ENCODE measurements at places on chromosomes 3 and 15.

GRCh38 chr3:6524479-6524878 lies 336.4 kb upstream of the GRM7 start:
- DNase-seq = no peak

GRCh38 chr15:38576261-38576660 lies 11.6 kb upstream of the RASGRP1 start:
- DNase-seq = no peak

DNA sequence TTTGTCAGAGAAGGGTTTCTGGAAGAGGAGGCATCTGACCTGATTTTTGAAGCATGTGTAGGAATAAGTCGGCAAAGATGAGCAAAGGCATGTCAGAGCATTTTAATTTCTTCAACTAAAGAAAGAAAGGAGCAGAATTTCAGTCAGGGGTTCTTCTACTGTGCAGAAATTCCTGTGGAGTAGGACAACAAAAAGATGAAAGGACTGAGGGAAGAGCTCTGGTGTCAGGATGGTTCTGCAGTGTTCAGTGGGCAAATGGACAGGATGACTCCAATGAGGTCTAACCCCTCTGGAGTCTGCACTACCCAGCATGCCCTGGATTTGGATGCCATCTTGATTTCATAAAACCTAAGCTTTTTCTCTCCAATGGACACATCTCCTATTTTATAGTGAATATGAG lies 47.7 kb upstream of the SIAH2 start:
- DNase-seq = no peak

DNA sequence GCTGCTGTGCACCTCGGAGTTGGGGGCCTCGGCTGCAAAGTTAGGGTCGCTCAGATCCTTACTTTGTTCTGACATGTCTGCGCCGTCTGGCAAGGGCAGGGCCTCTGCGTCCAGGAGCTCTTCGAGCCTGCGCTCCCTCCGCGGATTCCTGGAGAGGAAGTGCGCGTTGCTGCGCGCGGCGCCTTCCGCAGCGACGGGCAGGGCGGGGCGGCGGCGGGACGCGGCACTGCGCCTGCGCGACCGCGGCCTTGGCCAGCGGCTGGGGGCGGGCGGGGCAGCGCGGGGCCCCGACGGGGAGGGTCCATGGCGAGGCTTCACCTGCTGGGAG lies at the start of gene NDN:
NDN (minus strand) TSS at position 163 of the 328 bp plus-strand sequence; CDS start at position 75, 88 bp downstream.
- DNase-seq = no peak

GRCh38 chr3:106343811-106344210 lies 475.0 kb upstream of the CBLB start:
- no peak for DNase-seq

- no peak for DNase-seq
Measured at GRCh38 chr3:144384241-144384979, 412.8 kb downstream of the DIPK2A start.

DNA sequence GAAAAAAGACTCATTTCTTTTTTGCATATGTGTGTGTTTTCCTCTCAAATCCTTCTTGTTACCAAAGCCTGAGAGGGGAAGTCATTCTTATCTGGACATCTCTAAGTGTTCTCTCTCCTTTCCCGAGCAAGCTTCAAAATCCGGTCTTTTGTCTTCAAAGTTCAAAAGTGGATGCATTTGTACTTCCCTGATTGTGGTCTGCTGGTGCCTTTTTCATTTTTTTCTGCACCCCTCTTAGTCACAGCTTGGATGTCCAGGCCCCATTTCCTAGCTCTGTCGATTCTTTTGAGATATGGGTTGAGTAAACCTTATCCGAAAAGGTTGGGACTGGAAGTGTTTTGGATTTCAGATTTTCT lies 34.8 kb downstream of the EHD4 start:
- DNase-seq = no peak

DNA sequence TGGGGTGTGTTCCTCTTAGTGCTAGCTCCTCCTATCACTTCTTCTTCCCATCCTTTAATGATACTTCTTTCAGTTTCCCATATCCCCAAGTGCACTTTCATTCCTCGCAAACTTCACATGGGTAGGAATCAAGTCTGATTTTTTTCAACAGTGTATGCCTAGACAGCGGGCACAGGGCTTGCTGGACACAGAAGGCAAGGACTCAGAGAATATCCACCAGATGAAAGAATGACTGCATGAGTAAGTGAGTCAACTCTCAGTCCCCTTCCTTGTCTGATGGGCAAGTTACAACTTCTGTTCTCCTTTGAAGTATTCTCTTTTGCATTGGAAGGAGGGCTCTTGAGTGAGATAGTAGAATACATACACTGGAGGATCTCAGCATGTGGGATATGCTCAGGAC lies 3.1 kb upstream of the SQOR start:
- DNase-seq = no peak

- no peak for DNase-seq
Measured at GRCh38 chr15:51751697-51752683, 593 bp downstream of the TMOD2 start.

DNA sequence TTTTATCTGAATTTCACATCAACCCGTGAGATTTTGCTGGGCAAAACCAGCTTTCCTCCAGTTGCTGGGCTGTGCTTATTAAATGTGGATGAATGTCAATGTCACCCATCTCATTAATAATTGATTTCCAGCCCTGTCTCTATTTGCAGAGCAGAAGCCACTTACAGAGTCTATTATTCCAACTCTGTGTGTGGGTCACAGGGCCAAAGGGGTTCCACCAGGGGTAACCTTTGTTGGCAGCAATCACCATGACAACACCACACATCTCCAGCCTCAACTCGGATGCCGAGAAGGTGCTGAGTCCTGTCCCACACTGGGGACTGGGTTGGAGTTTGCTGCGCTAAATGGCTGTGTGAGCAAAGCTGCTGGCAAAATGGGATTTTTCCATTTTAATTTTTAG lies 51.1 kb upstream of the WNT5A start:
- no peak for DNase-seq

DNA sequence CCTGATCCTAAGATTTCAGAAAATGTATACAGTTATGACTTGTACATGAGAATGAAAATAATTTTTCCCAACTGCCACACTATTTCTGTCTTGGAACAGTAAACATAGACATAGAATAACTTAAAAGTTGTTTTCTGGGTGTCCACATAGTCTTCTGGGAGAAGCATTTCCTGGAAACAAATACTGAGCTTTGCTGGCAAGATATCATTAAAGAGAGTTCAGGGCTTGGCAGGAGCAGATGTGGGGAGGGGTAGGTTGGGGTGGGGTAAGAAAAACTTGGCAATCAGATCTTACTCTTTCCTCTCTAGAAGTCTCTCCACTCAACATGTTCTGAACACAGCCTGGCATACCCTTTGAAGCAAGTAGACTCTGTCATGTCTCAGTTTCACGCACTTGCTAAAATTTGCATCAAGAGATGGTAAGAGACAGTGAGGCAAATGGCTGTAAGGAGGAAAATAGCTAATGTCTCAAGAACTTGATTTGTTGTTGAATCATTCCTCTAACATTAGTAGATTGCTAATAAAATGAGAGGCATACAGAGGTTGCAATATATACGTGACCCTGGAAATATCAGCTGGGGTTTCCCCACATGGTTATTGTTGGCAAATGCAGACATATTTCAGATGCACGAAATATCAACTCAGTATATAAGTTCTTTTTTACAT lies 27.3 kb upstream of the ABI3BP start:
- no peak for DNase-seq

DNA sequence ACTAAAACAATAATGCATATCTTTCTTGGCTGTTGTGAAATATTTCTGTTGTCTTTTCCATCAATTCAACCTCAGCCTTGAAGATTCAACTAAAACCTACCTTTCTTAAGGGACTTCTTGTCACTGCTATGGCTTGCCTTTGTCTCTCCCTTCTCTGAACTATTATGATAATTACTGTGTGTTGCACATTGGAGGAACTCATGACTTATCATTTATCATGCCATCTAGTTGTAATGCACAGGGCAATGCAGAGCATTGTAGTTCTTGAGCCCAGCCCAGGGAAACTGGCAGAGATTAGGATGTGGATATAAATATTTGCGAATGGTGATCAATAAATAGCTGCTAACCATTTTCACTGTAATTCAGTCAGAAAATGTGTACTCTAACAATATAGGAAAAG lies 427.1 kb upstream of the FRG2C start:
- no peak for DNase-seq

- DNase-seq = no peak
Measured at GRCh38 chr15:90988296-90988695, 6.0 kb downstream of the PRC1 start.

- DNase-seq = no peak
Measured at GRCh38 chr3:177065285-177066033, 131.8 kb downstream of the TBL1XR1 start.

DNA sequence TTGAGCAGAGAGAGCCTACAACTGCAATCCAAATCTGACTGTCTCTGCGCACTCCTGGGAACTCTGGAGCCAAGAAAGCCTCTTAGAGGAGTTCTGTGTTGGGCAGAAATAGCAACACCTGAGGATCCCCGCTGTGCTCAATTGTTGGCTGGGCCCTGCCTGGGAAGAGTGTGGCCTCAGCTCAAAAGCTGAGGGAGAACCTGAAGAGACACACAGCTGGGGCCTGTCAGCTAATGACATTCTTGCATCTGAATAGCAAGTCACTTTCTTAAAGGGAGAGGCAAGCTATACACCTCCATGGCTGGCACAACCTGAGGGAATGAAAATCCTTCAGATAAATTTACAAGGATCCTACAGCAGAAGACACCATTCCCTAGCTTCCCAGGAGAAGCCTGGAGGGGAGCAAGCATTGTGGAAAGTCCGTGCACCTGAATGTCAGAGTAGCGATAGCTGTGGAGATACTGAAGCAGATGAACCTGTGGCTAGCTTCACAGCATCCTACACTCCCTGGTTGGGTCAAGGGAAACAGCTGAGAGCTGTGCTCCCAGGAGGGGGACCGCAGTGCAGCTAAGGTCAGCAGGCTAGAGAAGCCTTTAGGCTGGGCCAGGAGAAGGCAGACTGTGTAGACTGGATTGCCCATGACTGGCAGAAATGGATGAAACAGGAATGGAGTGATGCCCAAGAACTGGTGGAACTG lies 159.9 kb upstream of the PFN2 start:
- no peak for DNase-seq

- no peak for DNase-seq
Measured at GRCh38 chr3:169759256-169759655, 5.6 kb downstream of the TERC start.

GRCh38 chr15:77144492-77145070 lies 73.7 kb upstream of the TSPAN3 start:
- DNase-seq = no peak

DNA sequence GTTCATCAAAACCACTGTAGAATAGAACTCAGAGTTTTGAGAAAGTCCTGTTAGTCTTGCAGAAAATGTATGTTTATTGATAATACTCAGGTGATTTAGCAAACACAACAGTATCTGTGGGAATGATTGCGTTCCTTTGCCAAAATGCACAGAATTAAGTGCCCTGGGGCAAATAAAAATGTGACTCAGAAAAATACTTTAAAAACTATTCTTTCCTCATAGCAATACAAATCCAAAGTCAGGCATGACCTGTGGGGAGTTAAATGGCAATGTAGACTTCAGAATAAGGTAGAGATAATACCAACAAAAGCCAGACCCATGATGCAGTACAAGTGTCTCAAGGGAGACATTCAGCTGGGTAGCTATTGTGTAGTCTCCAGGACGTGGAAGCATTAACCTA lies 72.3 kb upstream of the SNTN start:
- no peak for DNase-seq

DNA sequence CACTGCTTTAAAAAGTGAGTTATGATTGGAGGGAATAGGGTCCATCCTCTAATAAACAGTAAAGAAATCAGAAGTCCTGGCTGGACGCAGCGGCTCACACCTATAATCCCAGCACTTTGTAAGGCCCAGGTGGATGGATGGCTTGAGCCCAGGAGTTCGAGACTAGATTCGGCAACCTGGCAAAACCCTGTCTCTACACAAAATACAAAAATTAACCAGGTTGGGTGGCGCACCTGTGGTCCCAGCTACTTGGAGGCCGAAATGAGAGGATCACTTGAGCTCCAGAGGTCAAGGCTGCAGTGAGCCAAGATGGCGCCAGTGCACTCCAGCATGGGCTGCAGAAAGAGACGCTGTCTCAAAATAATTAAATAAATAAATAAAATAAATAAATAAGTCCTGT lies 171.2 kb downstream of the POTEB3 start:
- DNase-seq = no peak

GRCh38 chr15:35491999-35492398 lies 54.0 kb downstream of the DPH6 start:
- no peak for DNase-seq
